NCI-H2081 treated with DMSO at 0.1 percent for 48 hours (cell line): ENCODE measurements at places on chromosomes 7 and 10.

DNA sequence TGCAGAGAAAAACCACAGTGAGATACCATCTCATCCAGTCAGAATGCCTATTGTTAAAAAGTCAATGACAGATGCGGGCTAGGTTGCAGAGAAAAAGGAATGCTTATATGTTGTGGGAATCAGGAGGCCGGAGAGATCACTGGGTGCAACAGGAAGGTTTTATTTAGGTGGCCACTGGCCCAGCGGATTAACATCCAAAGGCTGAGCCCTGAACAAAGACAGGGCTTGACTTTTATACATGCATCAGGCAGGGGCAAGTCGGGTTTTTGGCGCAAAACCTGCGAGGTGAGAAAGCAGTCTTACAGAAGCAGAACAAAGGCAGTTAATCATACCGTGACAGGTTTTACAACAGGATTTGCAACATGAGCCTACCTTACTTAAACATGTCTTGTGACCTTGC, 620 bp downstream of the ZNF117 start:
- no peak for DNase-seq

GRCh38 chr7:116521046-116521664, 3.7 kb upstream of the CAV1 start:
- DNase-seq: no peak

- DNase-seq: no peak
Observed at GRCh38 chr7:38934051-38934450, 25.1 kb upstream of the VPS41 start.

DNA sequence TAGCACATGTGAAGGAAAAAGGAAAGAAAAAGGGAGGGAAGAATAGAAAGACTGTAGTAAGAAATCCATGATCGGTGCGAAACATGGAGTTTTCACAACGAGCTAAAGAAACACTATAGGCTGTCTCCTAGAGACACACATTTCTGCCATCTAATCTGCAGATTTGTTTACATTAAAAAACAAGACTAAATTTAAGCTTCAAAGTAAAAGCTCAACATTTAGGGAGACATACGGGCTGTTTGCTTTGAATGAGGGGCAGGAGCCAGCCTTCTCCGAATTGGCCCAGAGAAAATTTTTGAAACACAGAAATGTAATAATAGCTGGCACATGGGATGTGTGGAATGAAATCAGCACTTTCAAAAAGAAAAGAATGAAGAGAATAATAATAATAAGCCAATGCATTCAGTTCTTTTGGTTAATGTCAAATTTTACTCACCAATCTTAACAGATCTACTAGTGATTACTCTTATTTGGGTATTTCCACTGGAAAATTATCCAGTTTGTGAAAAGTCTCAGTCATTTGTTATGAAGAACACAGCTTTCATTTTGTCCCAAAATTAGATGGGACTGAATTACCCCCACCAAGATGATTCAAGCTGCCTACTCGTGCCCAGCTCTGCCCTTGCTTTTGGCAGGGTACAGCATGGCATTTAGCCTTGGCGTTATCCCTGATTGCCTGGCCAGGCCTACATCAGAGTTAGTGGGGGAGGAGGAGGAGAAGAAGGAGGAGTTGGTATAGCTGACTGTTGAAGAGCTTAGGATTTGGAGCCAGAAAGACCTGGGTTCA, 47.1 kb downstream of the MTURN start:
- no peak for DNase-seq

DNA sequence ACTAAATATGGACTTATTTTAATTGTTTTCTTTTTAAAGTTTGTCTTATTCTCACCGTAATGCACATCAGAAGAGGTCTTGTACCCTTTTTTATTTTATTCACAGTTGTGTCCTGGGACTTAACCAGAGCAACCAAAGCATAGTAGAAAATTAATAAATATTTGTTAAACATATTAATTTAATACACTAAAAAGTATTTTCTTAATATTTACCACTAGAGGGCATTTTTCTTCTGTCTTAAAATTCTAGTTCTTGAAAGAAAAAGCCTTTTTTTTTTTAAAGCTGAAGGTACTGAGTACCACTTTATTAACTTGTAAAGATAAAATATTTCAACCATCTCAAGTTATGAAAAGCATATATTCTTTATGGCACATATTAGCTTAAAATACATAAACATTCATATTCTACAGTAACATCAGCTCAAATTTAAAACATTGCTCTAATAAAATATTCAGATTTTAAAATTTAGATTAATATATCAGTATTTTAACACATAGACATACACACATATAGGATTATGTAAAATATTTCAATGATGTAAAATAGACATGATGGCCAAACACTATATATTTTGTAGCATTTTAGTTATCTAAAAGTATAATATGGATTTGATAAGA, 260.4 kb downstream of the SEMA3A start:
- DNase-seq: no peak

DNA sequence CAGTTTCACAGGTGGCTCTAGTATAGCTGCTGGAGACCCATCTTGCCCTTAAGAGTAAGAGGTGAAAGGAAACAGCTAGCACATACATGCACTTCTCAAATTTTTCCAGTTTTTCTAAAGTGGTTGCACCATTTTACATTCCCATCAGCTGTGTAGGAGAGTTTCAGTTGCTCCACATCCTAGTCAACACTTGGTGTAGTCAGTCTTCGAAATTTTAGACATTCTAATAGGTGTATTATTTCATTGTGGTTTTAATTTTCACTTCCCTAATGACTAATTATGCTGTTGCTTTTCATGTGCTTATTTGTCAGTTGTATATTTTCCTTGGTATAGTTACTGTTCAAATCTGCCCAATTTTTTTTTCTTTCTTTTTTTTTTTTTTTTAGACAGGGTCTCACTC, 9.5 kb upstream of the HACD1 start:
- no peak for DNase-seq

DNA sequence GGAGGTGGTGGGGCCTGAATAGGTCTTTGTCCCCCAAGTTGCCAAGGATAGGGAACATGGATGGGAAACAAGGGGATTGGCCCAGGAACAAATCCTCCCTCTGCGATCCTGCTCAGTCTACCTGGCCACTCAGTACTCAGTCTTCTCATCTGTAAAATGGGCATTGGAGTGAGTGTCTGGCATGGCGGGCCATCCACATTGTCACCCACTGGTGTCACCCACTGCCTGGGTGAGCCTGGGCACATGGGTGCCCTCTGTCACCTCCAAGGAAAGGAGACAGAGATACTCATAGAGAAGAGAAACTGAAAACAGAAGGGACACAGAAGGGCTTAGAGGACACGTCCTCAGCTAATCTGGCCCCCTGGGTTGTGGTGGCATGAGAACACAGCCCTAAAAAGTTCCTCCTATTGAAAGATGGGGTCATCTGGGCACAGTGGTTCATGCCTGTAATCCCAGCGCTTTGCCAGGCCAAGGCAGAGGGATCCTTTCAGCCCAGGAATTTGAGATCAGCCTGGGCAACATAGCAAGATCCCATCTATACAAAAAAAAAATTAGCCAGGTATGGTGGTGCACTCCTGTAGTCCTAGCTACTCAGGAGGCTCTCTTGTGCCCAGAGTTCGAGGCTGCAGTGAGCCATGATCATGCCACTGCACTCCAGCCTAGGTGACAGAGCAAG, 12.5 kb upstream of the TNRC18 start:
- no peak for DNase-seq

- DNase-seq: no peak
Observed at GRCh38 chr10:114526126-114526503, 121.8 kb upstream of the AFAP1L2 start.

DNA sequence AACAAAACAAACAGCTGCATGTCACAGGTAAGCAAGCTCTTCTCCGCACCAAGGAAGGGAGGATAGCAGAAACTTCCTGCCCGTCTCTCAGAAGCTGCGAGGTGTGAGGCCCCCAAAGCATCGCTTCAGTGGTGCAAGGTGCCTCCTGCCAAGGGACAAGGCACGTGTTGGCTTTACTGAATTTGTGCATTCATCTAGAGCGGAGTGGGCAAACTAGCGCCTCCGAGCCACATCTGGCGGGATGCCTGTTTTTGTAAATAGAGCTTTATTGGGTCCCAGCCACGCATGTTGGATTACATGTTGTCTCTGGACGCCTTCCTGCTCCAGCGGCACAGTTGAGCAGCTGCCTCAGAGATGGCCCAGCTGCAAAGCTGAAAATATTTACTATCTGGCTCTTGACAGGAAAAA, 27.7 kb downstream of the PHYH start:
- no peak for DNase-seq

GRCh38 chr10:99172128-99172738, 63.4 kb downstream of the HPSE2 start:
- no peak for DNase-seq

DNA sequence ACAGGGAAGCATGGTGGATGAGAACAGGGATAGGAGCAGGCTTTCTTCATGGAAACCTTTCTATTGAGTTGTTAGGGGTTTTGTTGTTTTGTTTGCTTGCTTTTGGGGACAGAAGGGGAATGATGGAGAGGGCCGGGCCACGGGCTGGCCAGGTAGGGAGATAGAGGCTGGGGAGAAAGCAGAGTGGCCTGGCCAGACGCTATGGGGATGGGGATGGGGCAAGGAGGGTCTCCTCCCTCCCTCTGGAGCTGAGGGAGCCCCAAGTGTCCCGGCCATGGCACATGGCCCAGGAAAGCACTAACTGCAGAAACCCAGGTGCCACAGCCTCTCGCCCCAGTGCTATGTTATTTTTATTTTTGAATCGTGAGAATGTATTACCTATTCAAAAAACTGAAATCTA, 10.0 kb downstream of the AOC1 start:
- DNase-seq: no peak

GRCh38 chr7:152624228-152624627, 51.7 kb downstream of the XRCC2 start:
- DNase-seq: no peak

DNA sequence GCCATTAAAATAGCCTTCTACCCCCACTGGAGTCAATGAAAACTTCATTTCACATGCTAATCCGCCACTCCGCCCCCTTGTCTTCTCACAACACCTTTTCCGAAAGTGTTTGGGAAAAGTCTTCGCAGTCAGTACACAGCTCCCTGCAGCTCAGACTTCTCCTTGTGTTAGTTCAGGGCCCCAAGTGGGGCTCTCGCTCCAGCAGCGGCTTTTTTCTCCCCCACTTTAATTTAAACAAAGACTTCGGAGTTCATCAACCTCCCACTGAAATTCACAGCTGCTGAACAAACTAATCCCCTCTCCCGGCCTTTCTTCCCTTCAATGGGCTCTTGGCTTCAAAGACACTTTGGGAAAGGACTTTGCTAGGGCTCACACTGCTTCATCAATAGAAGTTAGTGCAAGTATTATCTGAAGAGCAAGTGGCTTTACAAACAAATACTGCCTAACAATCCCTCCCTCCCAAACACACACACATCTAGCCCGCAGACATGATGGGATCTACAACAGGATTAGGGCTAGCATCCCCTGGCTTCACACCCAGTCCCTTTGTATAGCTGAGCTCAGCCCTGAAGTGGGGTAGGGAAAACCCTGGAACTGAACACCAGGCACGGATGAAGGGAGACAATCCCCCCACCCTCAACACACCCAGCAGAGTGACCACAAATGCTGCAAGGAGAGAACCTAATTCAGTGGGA, 23.1 kb downstream of the WNT8B start:
- DNase-seq: no peak

DNA sequence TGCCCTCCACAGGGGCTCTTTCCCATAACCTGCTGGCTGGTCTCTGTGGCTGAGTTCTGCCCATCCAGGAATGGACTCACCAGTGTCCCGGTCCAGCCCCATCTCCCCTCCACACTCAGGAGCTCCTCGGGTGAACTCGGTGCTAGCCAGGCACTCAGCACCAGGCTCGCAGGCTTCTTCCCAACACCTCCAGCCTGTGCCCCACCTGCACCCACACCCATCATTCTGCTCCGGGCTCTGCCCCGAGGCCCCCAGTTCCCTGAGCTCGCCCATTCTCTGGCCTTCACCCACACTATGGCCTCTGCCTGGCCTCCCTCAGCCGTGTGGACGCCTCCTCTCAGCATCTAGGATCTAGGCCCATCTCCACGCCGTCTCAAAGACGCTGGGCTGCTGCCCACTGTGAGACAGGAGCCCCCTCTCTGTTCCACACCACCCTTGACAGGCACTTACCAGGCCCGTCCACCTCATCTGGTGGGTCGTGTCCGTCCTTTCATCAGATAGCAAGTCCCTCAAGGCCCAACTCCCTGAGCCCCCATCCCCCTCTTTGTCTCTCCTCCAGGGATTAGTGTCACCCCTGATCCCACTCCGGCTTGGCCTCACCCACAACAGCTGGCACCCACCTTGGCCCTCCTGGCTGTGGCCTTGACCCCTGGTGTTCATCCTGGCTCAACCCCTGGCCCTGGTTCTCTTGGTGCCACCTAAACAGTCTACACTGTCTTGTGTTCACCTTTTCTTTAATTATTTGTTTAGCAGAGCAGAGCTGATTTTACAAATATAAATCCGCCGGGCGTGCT, 76.0 kb upstream of the FAM20C start:
- no peak for DNase-seq

- no peak for DNase-seq
Observed at GRCh38 chr10:72574636-72575035, 51.2 kb downstream of the MICU1 start.

DNA sequence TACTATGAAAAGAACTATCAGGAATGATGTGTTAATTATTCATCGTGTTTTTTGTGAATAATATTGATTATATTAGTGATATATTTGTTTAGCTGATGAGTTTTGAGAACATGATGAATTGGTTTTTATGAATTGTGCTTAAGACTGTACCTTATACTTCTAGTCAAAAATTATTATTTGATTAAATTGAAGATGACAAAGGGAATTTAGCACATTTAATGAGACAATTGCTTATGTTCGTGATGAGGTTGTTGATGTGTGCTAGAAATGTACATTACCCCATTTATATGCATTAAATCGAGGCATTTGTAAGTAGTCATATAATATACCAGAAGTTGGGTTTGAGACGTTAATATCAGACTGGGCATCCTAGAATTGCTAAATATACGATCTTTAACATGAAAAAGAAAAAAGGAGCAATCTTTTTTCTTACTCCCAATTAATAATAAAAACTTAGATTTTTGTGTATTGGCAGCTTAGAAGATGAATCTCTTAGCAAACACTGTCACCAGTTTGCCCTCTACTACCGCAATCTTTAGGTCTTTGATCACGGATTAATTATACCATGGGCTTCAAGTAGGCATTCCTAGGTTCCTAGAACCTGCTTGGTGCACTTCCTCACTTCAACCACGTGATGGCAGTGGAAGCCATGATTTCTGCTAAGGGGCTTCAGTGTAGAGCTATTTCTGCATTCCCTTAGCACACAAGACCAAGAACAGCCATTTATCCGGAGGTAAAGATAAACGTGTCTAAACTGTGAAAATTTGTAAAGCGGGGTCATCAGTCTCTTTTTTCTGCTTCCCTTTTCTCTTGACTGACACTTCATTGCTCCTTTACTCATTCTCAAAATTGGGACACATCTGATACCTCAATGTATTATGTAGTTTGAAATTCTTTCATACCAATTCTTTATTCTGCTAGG, 1.6 kb downstream of the KLHDC10 start:
- DNase-seq: peak; percentile 57

DNA sequence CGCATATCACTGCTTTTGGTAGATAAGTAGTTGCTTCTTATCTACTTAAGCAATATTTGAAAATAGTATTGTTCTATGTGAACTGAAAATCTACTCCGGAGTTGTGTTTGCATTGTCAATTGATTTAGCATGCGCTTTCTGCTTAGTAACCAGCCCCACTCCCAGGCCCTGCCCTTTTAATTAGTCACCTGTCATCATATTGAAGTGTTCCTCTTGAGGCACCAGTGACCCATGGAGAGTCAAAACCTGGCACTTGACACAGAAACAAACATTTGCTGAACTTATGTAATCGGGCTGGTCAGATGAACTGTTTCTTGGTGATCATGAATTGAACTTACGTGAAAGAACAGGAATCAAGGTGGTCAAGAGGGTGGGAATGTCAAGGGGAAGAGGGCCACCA, 27.8 kb upstream of the CDHR3 start:
- DNase-seq: no peak
